ENCODE measurements at places on chromosomes 16 and 17.
A peak's percentile ranks its signal among the peaks of the same experiment; 100 is the strongest.

DNA sequence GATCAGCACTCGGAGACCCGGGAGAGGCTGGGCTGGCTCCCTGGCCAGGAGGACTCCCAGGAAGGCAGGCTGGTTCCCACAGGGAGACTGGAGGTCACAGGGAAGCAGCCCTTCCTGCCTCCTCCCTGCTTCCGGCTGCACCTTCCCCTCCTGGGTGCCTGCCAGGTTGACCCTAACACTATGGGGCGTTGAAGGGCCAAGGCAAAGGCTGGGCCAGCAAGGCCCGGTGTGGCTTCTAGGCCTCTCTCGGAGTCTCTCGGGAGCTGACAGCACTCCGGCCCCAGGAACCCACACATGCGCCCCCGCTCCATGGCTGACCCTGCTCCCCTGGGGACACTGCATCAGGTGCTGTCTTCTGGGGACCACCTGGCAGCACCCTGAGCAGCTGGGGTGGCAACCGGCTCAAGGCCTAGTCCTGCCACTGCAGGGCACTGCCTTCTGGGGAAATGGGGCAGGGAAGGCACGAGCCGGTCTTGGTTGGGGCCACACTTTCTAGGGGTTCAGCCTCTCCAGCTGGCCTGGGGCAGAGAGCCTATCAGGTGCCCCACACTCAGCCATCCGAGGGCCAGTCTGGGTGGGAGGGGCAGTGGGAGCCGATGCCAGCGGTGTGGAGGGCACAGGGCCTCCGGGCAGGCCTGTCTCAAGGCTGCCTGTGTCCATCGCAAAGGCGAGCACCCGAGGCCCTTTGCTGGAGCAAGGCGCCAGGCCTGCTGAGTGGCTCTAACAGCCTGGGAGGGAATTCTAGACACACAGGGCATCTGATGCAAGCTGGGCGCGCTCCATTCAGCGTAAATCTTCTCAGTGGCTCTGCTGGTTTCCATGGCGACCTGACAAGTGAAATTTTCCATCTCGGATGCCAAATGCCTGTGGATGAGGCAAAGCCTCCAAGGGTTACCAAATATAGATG lies 5.6 kb upstream of the MTSS2 start:
- no peak for DNase-seq

GRCh38 chr16:84774810-84775209 lies 45.0 kb upstream of the CRISPLD2 start:
- DNase-seq, result no peak

- no peak for DNase-seq
These were observed 219.8 kb downstream of the KATNIP start for GRCh38 chr16:27769561-27770255.

DNA sequence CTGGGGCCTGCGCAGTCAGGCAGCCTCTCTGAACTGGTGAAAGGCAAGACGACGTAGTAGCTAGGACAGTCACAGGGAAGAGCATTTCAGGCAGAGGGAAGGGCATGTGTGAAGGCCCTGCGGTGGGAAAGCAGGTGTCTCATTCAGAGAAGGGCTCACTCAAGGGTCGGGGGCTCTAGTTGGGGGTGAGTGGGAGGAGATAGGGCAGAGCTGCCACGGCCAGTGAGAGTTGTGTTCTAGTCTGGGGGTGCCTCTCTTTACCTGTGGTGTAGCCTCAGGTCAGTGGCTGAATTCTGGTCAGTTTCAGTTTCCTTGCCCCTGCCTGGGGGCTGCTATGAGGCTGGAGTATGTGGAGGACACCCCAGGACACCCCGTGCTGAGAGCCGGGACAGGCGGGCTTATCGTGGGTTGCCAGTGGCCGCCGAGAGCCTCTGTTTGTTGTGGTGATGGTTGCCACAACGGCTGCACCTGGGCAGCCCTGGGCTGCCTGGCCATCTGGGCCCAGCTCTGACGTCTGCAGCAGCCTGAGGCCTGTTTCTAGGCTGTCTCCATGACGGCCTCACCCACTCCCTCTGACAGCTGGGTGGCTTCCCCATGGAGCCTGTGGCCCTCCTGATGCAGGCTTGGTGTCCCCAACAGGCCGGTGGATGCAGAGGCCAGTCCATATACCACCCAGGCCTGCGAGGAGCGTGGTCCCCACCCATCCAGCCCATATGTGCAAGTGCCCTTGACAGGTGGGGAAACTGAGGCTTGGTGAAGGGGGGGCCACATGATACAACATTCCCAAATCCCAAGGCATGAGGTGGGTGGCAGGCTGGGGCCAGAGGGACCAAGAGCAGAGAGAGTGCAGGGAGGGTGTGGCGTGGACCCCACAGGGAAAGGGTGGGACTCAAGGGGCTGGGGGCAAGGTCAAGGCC lies 10.8 kb downstream of the MAP2K3 start:
- no peak for DNase-seq

GRCh38 chr17:50569592-50569991 lies 9.1 kb downstream of the CACNA1G start:
- DNase-seq, result no peak

GRCh38 chr17:79991140-79991923 lies 44.3 kb downstream of the TBC1D16 start:
- DNase-seq, result peak; percentile 90

- no peak for DNase-seq
These were observed 62.6 kb downstream of the ZFHX3 start for GRCh38 chr16:72985148-72985941.

GRCh38 chr17:630801-631200 lies 83.8 kb downstream of the VPS53 start:
- no peak for DNase-seq

- no peak for DNase-seq
These were observed 91.4 kb upstream of the CCL2 start for GRCh38 chr17:34163646-34164045.

- no peak for DNase-seq
These were observed 375.6 kb downstream of the SOX9 start for GRCh38 chr17:72496461-72496860.

GRCh38 chr17:68771867-68772515 lies 170.8 kb upstream of the FAM20A start:
- no peak for DNase-seq

DNA sequence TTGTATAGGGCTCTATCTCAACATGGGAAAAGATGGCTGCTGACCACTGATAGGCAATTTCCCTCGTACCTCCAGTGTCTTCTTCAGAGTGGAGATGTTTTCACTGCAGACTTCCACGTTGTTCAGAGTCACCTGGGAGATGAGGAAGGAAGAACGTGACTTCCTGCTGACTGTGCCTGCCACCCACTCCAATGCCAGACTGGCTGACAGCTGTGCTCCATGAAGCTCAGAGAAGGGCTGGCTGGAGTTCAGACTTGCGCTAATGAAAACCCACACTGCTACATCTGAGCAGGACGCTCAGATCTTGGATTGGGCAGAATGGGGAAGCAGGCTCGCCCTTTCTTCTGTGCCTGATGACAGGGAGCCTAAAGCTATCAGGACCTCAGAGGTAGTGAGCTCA lies 33.1 kb downstream of the COG4 start:
- DNase-seq, result no peak

DNA sequence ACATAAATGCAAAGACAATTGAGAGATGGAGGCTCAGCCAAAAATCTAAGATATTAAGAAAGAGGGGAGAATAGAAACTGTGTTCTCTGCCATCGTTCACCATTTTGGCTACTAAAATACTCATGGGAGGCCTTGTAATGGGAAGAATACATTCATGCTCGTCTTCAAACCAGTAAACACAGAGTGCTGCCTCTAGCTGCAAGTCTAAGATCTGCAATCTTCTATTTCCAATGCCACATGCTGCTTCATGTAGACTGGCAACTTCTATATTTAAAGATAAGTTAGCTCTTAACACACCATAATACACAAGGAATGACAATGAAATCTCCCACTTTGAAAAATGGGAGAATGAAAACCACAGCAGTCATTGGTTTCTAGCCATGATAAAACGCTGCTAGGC lies 387.3 kb downstream of the HS3ST3B1 start:
- no peak for DNase-seq

- no peak for DNase-seq
These were observed 41.0 kb downstream of the FZD2 start for GRCh38 chr17:44598329-44598728.

DNA sequence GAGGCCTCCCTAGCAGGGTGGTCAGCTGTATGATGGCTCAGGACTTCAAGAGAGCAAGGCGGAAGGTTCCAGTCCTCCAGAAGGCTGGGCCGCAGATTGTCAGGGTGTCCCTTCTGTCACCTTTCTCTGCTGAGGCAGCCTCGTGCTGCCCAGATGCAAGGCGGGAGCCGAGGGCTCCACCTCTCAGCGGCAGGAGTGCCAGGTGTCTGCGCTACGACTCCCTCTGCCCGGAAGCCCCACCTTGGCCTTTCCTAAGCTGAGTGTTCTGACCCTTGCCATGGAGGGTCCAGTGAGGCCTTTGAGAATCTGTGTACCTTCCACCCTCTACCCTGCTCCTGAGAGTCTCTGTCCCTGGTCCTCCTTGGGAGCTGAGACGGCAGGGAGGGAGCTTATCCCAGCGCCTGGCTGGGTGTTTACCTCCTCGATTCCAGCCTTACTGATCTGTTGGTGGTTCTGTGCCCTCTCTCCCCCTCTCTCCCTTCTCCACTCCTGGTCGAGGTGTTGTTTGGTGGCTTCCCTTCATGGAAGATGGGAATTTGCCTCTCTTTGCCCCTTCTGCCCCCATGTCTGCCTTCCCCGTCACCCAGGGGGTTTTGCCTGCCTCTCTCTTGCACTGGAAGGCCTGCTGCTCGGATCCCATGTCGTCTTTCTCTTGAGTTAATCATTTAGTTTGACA lies 2.2 kb upstream of the ZNF750 start:
- no peak for DNase-seq

GRCh38 chr16:57720142-57720575 lies 15.4 kb upstream of the KATNB1 start:
- DNase-seq, result no peak

- no peak for DNase-seq
These were observed 21.8 kb upstream of the BCO1 start for GRCh38 chr16:81216706-81217105.

- DNase-seq, result no peak
These were observed 48.8 kb downstream of the MYH11 start for GRCh38 chr16:15808071-15808470.

DNA sequence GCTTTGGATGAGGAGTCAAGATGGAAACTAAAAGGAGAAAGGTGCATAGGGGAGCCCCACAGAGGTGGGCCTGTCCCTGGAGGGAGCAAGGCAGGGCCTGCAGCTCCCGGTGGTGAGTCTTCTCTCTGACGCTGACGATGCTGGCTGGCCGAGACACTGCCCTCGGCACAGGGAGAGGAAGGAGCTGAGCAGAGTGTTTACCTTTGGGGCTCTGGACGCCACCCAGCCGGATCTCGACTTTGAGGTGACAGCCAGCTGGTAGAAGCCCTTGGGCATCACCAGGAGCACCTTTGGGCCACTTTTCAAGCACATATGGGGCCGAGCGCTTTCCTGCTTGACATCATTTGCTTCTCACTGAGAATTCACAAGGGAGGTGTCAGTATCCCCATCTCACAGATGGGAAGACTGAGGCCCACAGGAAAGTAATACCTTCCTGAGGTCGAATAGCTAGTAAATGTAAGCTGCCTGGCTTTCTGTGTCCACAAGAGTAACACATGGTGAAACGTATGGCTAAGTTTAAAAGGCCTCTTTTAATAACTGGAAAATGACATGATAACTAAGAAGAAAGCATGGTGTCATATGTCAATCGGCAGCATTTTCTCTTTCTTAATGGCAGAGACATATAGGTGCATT lies 294.3 kb upstream of the TNRC6C start:
- no peak for DNase-seq

DNA sequence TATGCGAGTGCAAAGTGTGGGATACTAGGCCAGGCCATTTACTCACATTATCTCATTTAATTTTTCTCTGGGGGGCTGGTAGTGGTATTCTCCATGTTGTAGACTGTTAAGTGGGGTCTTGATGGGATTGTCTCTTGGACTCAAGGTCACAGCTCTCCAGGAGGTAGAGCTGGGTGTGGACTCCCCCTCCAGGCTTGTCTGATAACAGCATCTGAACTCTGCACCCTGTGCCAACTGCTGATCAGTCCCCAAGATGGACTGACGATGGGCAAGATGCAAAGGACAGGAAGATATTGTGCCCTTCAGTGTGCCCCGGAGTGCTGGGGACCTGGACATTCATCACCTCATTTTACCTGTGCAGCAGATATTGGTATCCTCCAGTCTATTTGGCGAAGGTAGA lies 147.8 kb downstream of the MSI2 start:
- DNase-seq, result no peak

GRCh38 chr17:82217120-82217529 lies 4.5 kb upstream of the CCDC57 start:
- DNase-seq, result no peak

- DNase-seq, result no peak
These were observed 82.9 kb upstream of the RCVRN start for GRCh38 chr17:9987779-9988585.

- DNase-seq, result no peak
These were observed 58.3 kb upstream of the LGALS9 start for GRCh38 chr17:27572665-27573064.

DNA sequence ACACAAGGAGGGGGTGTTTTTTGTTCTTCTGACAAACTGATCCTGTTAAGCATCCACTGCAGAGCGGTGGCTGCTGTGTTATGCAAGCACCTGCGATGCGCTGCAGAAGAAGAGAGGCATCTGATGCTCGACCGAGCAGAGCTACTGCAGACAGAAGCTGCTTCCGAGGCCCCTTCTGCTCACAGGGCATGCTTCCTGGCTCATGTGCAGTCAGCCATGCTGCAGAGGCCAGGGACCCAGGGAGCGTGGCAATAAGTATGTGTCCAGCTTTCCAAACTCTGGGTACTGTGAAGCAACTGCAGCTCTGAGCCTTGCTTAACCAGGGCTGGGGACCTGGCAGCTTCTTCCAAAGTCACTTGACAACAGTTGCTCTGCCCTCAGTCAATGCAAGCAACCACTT lies 448.6 kb upstream of the RBFOX1 start:
- DNase-seq, result no peak

- DNase-seq, result no peak
These were observed 23.9 kb upstream of the WSB1 start for GRCh38 chr17:27269974-27270373.

- DNase-seq, result no peak
These were observed 111.6 kb downstream of the SHISA9 start for GRCh38 chr16:13013043-13013442.

- DNase-seq, result no peak
These were observed 44.2 kb downstream of the WDR45B start for GRCh38 chr17:82603981-82604448.

DNA sequence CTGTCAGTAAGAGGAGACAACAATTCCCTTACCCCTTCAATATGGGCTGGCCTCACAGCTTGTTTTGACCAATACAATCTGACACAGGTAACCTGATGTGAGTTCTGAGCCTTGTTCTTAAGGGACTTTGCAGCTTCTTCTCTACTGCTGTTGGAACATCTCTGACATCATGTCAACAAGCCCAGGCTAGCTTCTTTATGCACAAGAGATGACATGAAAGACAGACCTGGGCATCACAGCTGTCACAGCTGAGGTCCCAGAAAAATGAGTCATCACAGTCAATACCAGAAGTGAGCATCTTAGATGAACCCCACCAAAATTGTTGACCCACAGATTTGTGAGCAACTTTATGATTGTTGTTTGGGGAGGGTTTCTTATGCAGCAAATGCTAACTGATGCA lies 431.7 kb upstream of the PSMD7 start:
- no peak for DNase-seq

- DNase-seq, result no peak
These were observed 55.7 kb downstream of the ABR start for GRCh38 chr17:1123921-1124715.

- no peak for DNase-seq
These were observed 99.3 kb upstream of the FAM20A start for GRCh38 chr17:68700421-68700820.

Measured in T-helper 2 cell (primary cell).